ENCODE measurements at places on chromosomes 5 and 9.

DNA sequence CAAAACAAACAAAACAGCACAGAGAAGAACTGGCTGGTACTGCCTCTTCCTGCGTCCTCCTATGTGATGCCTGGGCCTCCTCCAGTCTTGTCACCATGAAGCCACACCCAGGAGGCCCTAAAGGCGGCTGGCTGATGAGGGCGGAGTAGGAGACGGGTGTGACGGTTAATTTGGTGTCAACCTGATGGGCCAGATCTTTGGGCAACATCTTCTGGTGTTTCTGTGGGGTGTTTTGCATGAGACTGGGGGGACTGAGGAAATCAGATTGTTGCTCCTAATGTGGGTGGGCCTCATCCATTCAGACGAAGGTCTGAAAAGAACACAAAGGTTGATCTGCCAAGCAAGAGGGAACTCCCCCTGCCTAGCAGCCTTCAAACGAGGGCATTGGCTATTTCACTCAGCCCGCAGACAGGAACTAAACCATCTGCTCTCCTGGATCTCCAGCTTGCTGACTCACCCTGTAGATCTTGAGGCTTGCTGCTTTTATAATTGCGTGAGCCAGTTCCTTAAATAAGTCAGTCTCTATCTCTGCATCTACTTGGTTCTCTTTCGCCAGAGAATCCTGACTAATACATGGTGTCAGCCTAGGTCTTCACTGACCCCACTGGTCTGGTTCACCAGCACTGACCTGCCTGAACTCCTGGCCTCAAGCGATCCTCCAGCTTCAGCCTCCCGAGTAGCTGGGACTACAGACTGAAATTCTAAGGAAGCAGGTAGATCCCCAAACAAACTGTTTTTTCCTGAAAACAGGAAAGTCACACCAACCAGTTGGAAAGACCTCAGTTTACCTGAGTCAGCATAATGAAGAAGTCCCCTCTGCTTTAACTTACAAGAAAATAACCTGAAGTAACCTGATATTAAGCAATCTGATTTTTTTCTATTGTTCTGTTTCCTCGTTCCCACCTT is 12.8 kb upstream of the ZFP62 start:
- DNase-seq: no peak

GRCh38 chr9:36187414-36187813 is 3.3 kb upstream of the CLTA start:
- DNase-seq: no peak

- DNase-seq: no peak
Observed at GRCh38 chr9:7089406-7090193, 331.8 kb downstream of the KDM4C start.

DNA sequence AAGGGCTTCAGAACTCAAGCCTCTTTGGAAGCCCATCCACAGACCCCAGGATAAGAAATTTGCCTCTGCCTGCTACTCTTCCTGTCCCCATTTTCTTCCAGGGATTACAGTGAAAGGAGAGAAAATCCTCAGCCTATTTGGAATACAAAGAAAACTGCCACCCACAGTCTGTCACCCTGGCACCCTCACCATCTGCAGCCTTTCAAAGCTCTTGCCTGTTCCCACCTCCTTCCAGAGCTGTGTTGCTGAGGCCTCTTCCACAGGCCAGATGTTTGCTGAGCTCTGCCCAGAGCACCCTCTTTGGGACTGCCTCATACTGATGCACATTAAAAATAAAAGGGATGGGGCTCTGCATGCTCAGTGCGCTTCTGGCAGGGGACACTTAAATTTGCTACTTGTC is 35.9 kb upstream of the TAF1L start:
- no peak for DNase-seq

DNA sequence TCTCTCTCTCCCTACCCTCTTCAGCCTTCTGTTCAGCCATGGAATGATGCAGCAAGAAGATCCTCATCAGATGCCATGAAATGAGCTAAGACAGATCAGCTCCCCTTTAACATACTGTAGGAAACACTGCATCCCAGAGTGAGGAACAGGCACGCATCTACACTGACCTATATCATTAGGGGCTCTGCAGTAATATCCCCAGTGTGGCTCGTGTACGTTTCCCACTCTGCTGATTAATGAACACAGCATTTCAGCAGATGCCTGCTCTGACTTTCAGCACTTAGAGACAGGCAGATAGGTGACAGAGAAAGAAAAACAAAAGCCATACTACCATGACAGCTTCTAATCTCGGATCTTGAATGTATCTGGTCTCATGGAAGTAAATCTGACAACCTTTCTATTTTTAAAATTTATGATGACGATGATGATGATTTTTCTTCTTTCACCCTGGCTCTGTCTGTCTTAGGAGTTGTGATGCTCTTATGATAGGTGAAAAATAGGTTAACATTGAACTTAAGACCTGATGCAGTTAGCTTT is 750.3 kb downstream of the CDH12 start:
- DNase-seq: no peak
